ENCODE measurements at places on chromosomes 1 and 21.

DNA sequence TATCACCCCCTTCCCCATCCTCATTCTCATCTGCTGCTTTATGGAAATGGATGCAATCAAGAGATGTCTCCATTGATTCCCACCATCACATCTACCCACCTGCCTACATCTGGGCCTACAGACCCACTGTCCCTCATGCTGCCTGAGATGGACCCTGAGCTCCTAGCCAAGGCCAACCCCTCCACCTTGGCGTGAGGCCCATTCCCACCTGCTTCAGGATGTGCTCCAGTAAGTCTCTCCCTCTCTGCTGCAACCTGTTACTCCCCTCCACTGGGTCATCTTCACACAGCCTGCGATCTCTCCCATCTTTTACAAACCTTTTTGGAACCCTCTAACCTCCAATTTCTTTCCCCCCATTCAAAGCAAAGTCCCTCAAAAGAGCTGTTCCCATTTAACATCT is 4.5 kb upstream of the GALE start:
- DNase-seq: no peak

DNA sequence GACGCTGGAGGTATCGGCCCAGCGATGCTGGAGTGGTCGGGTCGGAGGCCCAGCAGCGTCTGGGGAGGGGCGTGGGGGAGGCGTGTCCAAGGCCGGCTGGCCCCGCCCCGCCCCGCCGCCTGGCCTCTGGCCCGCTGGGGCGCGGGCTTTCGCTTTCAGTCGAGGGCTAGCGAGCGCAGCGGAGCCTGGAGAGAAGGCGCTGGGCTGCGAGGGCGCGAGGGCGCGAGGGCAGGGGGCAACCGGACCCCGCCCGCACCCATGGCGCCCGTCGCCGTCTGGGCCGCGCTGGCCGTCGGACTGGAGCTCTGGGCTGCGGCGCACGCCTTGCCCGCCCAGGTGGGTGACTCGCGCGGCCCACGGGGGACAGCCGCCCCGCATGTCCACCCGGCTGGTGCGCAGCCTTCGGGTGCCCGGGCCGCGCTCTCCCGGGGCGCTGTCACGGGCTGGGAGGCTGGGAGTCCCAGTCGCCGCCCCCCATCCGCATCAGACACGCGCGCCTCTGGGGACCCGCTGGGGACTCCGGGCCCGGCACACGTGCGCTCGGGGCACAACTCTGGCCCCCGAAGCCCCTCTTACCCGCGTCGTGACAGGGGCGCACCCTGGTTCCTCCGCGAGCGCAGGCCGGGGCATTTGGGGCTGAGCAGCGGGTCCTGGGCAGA is at the start of gene TNFRSF1B:
TSS of gene TNFRSF1B (plus strand) at position 158 of the 659 bp plus-strand sequence. CDS start at position 259, 101 bp downstream.
- no peak for DNase-seq

GRCh38 chr1:27478098-27478497 is 11.9 kb downstream of the WASF2 start:
- DNase-seq: no peak

GRCh38 chr1:28087614-28088167 is 719 bp downstream of the EYA3 start:
- no peak for DNase-seq

- no peak for DNase-seq
Measured at GRCh38 chr1:109617291-109617801, 2.1 kb downstream of the GNAT2 start.

DNA sequence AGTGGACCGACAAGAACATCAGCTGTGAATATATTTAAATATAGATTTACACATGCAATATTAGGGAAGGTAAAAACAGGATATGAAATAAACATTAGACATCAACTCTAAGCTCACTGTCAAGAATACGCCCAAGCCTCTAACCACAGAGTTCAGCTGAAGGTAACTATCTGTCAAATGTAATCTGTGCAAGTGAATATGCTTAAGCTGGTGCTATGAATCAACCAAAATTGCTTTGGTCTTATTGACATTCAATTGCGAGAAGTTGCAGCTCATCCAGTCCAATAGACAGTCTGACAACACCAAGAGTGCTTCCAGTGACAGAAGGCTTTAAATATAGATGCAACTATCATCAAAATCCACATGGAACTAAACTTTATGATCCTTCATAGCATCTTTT is 32.3 kb downstream of the USH2A start:
- no peak for DNase-seq

DNA sequence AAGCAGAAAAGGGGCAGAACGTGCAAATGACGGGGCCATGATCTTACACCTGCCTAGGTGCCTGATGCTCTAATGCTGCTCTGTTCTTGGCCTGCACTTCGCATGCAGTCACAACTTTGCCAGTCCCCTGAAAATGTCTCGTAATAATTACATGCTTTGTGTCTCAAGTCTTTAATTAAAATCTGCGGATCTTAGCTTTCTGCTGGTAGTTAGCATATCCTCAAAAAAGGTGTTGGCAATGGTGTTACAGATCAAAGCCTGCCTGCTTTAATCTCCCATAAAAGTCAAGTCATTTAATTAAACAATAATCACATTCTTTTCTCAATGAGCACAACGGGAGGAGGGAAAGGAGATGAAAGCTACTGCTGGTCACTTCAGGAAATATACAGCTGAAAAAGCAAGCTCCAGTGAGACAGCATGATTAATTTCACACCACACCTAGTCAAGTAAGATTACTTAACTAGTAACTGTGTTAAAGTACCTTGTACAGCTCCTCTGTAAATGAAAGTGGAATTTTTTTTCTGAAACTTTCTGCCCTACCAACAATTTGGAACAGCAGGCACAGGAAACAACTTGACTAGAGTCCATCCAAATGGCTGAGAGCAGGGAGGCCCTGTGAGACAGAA is 45.8 kb downstream of the STX6 start:
- DNase-seq: no peak

DNA sequence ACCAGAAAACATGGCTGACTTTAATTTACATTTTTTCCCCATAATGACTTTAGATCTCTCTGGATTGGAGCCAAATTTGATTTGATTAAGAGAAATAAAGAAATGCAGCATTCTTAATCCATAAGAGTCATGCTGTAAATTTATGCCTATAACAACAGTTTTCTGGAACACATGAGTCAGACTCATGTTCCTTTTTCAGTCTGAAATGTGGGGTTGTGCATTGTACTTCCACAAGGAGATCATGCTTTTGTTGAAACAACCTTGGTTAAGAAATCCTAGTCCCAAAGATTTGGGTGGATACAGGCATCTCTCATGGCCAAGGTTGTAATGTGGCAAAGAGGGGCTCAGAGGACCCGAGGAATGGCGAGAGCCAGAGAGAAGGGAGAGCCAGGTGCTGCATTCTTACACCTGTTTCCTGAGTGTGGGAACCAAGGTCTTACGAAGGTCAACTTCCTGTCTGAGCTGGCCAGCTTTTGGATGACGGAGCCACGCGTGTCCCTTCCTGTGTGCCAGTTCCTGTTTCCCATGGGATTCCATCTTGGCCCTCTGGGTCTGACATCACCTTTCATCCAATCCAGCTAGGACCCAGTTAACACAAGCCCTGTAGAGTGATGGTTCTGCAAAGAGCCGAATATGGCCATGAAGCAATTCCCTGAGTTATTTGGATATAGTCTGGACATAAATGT is 23.1 kb downstream of the CLDN14 start:
- DNase-seq: no peak

- no peak for DNase-seq
Measured at GRCh38 chr1:213669964-213670691, 317.6 kb upstream of the PROX1 start.

GRCh38 chr1:119141020-119141424 is 569 bp upstream of the WARS2 start:
- DNase-seq: no peak

Data from stimulated activated CD8-positive, alpha-beta memory T cell treated with anti-CD3 and anti-CD28 coated beads, Interleukin-4, amount 100 ng/mL, for 1 hour (primary cell).